ENCODE measurements at places on chromosomes 4 and X.

DNA sequence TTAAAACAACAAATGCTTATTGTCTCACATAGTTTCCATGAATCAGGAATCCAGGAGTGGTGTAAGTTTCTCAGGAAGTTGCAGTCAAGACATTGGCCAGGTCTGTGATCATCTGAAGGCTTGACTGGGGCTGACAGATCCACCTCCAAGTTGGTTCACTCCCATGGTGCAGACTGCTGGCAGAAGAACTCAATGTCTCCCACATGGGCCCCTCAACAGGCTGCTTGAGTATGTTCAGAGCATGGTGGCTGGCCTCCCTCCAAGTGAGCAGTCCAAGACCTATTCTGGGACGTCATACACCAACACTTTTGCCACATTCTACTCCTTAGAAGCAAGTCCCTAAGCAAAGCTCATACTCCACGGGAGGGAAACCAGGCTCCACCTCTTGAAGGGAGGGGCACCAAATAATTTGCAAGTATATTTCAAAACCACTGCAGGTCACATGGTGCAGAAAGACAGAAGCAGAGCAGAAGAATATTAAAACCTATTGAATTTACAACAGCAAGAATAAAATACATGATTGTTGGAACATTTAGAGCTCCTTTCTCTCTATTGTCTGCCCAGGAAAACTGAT is 35.3 kb downstream of the LGI2 start:
- no peak for DNase-seq

GRCh38 chrX:16711893-16712547 is 449 bp downstream of the CTPS2 start:
- DNase-seq, result no peak

GRCh38 chrX:20596856-20597255 is 330.1 kb upstream of the RPS6KA3 start:
- DNase-seq, result no peak

DNA sequence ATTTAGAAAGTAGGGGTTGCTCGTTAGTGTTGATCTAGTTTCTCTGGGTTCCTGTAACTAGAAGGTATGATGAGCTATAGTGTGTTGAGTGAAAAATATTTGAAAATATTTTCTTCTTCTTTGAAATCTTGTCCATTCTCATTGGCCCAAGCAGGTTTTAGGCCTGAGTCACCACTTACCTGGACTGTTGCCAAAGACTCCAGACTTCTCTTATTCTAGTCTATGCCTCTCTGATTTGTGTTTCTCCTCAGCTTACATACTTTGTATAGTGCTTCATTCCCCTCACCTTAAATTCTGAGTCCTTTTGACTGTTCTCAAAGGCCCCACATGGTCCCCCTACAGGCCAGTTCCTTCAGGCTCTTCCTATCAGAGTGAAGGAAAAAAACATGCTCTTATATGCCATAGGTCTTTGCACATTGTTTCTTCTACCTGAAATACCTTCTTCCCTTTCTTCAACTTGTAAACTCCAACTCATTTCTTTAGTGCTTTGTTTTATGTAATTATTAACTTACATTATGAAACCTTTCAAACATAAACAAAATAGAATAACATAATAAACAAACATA is 258.2 kb downstream of the PPP1R2C start:
- DNase-seq, result no peak

DNA sequence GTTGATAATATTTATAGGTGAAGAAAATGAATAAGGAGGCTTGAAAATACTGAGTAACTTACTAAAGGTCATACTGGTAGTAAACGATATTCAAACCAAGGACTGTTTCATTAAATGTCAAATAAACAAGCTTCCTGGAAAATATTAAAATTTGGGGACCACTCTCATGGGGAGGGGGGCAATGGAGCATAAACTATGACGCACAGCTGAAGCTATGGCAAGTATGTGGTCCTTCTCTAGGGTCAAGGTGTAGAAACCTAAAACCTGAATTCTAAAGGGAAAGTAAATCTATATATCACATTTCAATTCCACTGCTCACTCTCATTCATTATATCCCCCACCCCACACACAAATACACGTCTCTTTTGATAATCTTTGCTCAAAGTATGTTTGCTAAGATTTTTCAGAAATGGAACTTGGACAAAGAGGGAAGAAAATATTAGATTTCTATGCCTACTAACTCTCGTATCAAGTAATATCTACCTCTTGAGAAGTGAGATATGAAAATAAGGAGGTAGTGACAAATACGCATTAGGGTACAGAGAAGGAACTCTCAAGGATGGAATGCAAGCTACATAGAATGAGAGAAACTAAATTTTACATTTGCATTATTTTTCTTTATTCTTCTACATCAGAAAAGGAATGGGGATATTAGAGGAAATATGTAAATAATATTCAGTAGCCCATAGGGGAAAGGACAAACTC is 84.6 kb downstream of the PDS5A start:
- DNase-seq, result no peak

- DNase-seq, result no peak
Observed at GRCh38 chr4:134382478-134383227, 181.1 kb upstream of the PABPC4L start.
